ENCODE measurements at places on chromosomes 13 and 19.

- peak; percentile 18 for DNase-seq
These were observed 25.0 kb downstream of the LRCH1 start for GRCh38 chr13:46577696-46578589.

- DNase-seq = no peak
These were observed 25.1 kb downstream of the TINCR start for GRCh38 chr19:5542665-5543064.

DNA sequence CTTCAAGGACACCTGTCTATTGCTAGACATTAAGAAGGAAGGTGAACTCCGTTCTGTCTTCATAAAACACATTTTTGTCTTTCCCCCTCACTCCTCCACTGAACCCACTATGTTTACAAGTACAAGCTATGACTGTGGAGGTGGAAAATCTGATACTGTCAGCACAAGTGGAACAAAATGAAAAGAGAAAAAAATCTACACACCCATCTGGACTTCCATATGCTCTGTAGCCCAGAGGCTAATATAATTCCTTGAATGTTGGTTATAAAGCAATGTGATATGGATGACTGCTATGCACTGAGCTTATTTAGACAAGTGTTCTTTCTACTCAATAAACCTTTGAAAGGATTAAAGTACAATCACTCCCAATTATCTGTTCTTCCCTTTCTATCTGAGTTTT lies 713.5 kb downstream of the DIAPH3 start:
- no peak for DNase-seq

DNA sequence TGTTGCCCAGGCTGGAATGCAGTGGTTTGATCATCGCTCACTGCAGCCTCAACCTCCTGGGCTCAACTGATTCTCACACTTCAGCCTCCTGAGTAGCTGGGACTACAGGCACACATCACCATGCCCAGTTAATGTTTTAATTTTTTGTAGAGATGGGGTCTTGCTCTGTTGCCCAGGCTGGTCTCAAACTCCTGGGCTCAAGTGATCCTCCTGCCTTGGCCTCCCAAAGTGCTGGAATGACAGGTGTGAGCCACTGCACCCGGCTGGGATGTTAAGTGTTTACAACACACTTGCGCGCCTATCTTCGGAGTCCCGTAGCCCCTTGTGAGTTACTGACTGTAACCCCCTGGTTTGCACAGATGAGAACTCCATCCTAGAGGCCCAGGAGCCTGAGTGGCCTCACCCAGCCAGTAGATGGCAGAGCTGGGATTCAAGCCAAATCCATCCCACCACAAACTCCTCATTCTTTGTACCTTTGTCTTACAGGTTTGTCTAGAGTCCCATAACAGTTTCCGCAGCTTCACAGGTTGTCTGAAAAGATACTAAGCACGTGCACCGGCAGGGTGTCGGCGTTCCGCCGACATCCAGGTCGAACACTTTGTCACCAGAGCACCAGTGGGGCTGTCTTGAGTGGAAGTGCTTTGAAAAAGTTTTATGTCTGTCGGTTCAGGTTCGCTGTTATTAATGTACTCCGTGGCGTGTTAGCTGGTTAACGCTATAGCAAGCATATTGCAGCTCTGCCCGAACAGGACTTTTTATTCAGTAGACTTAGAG lies 14.7 kb downstream of the MAG start:
- DNase-seq = no peak

- no peak for DNase-seq
These were observed 118.2 kb downstream of the SIPA1L3 start for GRCh38 chr19:38024992-38025908.

- DNase-seq = peak; percentile 70
These were observed 109.3 kb downstream of the ABCC4 start for GRCh38 chr13:95191821-95192563.

DNA sequence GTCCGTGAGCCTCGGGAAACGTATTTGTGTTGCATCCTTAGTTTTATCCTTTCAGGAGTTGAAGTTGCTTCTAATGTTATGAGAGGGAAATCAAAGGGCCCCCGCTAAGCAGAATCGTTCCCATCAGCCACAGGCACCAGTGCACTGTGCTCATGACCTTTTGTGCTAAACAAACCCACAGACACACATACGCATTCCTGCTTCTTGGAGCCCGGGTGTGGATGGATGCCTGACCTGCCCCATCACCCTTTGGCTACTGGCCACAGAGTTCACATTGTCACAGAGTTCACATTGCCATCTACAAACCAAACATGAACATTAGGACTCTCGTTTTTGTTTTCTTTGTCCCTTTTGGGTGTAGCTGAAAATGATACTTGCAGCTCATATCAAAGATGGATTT lies 47.2 kb downstream of the CHST8 start:
- DNase-seq = no peak

GRCh38 chr19:48807590-48808308 lies 3.1 kb downstream of the BCAT2 start:
- no peak for DNase-seq

- DNase-seq = no peak
These were observed 609.8 kb upstream of the KLF12 start for GRCh38 chr13:74743992-74744391.

DNA sequence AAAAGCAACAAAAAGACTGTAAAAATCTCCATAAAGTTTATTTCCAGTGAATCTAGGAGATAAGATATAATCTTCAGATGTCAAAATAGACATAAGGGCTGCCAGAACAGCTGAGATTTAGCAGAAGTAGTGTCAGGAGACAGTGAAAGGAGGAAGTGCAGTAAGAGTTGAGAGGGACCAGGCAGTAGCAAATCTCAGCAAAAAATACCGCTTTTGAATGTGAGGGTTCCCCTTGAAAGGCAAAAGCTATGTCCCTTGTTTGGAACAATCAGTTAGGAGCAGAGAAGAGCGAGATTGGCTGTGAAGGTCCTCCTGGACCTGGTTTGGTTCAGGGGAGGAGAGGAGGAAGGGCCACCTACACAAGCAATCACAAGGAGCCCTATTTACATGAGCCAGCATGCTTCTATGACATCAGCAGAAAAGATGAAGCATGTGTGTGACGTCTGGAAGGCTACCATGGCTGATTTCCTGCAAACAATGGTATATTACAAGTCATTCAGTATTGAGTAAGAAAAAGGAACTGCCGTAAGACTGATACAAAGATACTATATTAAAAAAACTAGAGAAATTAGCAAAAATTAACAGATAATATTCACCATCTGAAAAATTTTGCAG lies 98.9 kb upstream of the SIAH3 start:
- DNase-seq = no peak

- DNase-seq = no peak
These were observed 42.7 kb upstream of the MIR17HG start for GRCh38 chr13:91304741-91305140.

GRCh38 chr19:7292352-7292949 lies 1.8 kb downstream of the INSR start:
- DNase-seq = no peak

DNA sequence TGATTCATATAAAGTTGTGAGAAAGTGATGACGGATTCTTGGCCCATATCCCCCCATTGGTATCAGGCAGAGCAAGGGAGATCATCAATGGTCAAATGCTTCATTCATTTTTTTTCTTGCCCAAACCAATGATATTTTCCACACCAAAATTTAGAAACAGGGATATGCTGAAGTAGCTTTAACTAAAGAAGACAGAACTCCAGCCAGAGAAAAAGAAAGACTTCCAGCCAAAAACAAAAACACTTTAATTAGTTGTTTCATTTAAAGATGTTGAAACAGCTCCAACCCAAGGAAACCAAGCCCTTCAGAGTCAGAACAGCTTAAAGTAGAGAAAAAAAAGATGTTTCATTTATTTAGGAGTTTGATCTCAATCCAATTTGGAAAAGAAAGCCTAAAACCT lies 358.9 kb upstream of the NBEA start:
- no peak for DNase-seq

- peak; percentile 39 for DNase-seq
These were observed at the start of gene APC2 for GRCh38 chr19:1449467-1450442. TSS of gene APC2 (plus strand) at chr19:1450121. CDS start at chr19:1453002, 2,881 bp downstream.

GRCh38 chr19:48390188-48391099 lies 907 bp downstream of the KDELR1 start:
- peak; percentile 58 for DNase-seq

GRCh38 chr13:84867246-84867645 lies 932.0 kb downstream of the SLITRK6 start:
- DNase-seq = no peak

- DNase-seq = no peak
These were observed 47.9 kb upstream of the SIAH3 start for GRCh38 chr13:45899406-45899805.

GRCh38 chr19:53906211-53907192 lies 2.6 kb upstream of the CACNG7 start:
- peak; percentile 31 for DNase-seq

- no peak for DNase-seq
These were observed 35.2 kb downstream of the KCTD15 start for GRCh38 chr19:33831825-33832224.

GRCh38 chr19:44822177-44822576 lies 13.3 kb downstream of the BCAM start:
- DNase-seq = no peak

GRCh38 chr13:24217601-24218281 lies 57.2 kb downstream of the SPATA13 start:
- no peak for DNase-seq

DNA sequence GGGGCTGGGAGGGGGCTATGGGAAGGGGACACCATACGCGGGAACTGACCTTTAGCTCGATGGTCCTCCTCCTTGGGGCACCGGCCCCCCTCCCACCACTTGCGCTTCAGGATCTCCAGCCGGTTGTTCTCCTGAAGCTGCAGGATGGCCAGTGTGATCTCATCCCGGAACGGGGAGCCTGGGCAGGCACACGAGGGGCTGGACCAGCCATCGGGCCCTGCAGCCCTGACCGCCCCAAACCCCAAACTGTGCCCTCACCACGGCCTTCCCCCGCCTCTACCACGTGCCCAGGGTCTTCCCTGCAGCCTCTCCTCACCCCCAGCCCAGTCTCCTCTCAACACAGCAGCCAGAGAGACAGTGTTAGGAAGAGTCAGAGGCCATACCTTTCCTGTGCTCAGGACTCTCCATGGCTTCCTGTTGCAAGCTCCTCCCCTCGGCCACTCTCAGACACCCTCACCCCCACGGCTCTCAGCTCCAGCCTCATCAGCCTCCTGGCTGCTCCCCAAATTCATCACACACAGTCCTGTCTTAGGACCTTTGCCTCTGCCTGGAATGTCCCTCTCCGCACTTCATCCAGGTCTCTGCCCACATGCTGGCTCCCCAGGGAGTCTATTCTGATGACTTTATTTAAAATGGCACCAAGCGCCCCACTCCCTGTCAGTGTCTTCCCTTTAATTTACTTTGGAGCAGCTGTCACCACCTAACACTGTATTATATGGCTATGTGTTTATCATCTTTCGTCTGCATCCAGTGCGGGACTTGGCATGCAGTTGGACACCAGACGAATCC lies 9.7 kb upstream of the ATP1A3 start:
- no peak for DNase-seq

DNA sequence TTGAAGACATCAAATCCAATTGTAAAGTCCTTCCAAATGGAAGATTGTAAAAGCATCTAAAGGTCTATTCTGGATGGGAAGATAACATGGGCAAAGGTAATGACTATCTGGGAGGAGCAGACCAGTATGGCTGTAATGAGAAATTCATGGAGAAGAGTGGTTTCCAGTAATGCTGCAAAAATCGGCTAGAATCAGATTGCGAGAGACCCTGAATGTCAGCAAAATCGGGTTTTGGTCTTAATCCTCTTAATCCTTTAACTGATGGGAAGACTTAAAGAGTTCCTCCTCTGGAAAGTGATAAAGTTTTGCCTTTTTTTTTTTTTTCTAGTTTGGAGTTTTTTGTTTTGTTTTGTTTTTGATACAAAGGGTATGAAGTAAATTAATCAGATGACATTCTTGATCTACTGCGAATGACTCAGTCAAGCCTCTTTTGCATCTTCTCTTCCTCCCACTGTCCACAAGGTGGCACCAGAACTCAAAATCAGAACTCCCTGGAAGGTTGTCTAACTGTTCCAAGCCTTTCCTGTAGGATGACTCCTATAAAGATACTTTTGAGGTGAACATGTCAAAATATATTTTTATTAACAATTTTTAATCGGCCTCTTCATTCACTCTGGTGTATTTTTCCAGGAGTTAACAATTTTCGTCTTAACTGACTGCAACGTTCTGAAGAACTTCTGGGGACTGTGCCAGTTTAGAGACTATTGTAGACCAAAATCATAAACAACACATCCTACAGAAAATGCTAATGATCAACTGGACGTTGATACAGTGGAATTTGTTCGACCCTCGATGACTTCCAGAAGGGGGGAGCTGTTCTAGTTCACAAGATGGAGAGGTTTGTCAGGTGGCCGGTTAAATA lies 213.3 kb upstream of the MIR17HG start:
- DNase-seq = peak; percentile 44

- DNase-seq = no peak
These were observed 612.1 kb downstream of the TBC1D4 start for GRCh38 chr13:74869846-74870245.

- peak; percentile 23 for DNase-seq
These were observed 676.7 kb upstream of the SPRY2 start for GRCh38 chr13:81017513-81018152.

- no peak for DNase-seq
These were observed 51.9 kb upstream of the C1QTNF9B start for GRCh38 chr13:23949200-23949599.

GRCh38 chr13:50461189-50461588 lies 382.3 kb downstream of the DLEU7 start:
- DNase-seq = no peak

- no peak for DNase-seq
These were observed 4.4 kb downstream of the ATP12A start for GRCh38 chr13:24684600-24684998.

- DNase-seq = no peak
These were observed at the start of gene LAIR2 for GRCh38 chr19:54502518-54503048. TSS of gene LAIR2 (plus strand) at chr19:54502831. CDS start at chr19:54502919, 88 bp downstream.

- no peak for DNase-seq
These were observed 59.6 kb downstream of the KCNRG start for GRCh38 chr13:50074843-50075242.

DNA sequence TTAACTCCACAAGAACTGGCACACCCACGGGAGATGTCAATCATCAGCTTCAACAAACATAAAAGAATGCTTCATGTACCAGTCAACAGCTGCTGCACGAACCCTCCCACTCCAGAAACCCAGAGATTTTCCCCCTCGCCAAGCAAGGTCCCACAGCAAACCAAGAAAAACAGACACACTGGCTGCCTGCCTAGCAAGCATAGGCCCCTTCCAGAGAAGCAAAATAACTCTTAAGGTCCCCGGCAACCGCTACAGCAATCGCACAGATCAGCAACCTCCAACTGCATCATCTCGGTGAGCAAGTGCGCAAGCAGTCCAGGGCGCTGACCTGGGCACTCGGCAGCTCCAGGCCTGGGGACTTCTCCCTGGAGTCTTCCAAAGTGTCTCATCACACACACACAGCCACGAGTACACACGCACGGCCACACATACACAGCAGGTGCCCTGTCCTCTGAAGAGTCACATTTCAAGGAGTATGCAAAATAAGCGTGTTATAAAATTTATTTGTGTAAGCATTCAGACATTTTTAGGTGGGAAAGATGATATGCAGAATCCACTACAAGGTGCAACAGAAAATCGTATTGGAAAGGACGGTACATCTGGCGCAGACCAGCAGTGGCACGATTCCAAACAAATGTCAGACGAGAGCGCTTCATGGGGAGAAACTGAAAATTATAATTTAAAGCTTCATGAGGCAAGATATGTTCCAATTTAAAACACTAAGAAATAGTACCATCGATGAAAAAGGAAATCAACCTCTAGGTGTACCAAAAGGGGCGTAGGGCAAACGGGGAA lies 125.0 kb downstream of the STK24 start:
- no peak for DNase-seq

Measured in EL (cell line).